ENCODE measurements at places on chromosomes 12 and 14.

DNA sequence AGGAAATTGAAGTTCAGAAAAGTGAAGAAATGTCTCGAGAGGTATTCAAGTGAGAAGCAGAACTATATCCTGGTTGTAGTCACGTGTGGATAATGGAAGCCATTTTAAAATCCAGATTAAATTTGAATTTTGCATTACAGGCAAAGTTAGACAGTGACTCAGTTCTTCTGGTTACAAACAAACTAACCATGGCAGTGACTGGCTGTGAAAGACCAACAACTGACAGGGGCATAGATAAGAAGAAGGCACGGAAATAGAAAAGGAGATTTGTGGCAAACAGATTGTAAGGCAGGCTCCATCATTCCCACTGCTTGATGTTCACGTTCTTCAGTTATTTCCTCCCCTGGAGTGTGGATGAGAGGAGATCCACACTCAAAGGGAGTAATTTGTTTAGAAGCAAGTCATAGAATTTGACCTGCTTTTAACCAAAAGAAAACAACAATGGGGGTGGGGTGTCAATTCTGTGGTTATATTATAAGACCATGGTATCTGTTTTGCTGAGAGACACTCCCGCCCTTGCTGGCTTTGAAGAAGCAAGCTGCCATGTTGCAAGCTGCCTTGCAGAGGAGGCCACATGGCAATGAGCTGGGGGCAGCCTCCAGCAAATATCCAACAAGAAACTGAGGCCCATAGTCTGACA, 795.3 kb downstream of the VRK1 start:
- no peak for DNase-seq

DNA sequence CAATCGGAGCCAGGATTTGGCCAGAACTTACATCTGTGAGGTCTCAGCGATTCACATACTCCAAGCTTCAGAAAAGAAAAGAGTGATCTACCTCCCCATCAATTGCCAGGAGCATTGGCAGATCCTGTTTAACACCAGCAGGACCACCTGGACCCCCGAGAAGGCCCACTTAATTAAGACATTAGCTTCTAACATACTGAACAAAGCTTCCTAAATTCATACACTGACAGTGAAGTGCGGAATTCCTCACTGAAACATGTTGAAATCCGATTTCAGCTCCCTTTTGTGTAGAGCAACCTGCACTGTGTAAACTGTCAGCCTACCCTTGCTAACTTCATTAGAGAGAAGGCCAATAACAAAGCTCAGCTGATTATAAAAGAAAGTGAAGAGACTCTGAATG, 274.0 kb downstream of the NOVA1 start:
- DNase-seq = no peak

DNA sequence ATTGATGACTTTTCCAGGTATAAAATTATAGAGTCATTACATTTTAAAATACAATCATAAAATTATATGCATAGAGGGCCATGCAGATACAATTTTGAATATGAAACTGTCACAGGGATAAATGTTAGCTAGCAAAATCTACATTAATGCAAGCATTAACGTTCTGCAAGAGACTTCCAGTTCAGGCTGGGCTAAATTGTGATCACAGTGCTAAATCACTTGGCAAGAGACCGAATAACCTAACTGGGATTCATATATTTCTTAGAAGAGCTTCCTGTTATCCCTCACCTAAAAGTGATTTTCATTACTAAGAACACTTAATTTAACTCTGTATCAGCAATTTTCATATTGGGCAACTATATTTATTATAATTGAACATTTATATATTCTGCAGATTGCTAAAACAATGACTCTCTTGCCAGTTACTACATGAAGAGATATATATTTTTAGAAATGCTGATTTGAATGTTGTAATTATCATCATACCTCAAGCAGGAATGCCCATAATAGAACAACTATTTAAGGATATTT, 83.2 kb downstream of the MGAT4C start:
- no peak for DNase-seq

- no peak for DNase-seq
Measured at GRCh38 chr12:128109636-128110035, 157.3 kb upstream of the TMEM132C start.

DNA sequence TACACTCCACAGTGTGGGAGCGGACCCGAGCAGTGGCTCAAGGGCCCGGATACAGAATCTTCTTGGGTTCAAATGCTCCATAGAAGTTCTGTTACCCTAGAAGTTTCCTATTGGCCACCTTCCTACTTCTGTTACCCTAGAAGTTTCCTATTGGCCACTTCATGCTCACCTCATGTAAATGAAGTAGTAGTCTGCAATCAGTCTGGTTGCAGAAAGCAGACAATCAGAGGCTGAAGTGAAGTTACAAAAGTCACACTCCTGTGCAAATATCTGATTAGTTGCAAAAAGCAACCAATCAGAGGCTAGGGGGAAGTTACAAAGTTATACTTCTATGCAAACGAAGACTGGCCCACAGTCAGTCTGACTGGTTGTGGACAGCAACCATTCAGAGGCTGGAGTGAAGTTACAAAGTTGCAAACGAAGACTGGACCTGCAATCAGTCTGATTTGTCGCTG, 77.8 kb upstream of the CPNE8 start:
- no peak for DNase-seq

GRCh38 chr12:117002051-117002817, 91.5 kb downstream of the FBXW8 start:
- DNase-seq = no peak

DNA sequence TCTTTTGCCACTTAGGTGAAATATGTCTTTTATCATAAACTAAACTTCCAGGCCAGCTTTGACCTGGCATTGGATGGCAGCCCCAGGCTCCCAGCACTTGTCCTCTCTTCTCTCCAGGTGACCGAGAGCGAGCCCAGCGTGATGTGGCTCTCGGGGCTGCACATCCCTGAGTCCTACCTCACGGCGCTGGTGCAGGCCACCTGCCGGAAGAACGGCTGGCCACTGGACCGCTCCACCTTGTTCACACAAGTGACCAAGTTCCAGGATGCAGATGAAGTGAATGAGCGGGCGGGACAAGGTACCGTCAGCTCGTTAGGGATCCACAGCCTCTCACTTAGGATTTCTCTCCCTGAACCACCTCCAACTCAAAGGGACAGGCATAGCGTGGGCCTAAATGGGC, 39.4 kb downstream of the CCDC92 start:
- DNase-seq = no peak

GRCh38 chr14:104676694-104677511, 12.5 kb upstream of the INF2 start:
- no peak for DNase-seq

- peak; percentile 12 for DNase-seq
Measured at GRCh38 chr14:26163761-26164160, 434.1 kb downstream of the NOVA1 start.

- DNase-seq = no peak
Measured at GRCh38 chr14:30257946-30258661, 300.9 kb upstream of the G2E3 start.

- no peak for DNase-seq
Measured at GRCh38 chr12:124637581-124637981, 70.2 kb upstream of the NCOR2 start.

DNA sequence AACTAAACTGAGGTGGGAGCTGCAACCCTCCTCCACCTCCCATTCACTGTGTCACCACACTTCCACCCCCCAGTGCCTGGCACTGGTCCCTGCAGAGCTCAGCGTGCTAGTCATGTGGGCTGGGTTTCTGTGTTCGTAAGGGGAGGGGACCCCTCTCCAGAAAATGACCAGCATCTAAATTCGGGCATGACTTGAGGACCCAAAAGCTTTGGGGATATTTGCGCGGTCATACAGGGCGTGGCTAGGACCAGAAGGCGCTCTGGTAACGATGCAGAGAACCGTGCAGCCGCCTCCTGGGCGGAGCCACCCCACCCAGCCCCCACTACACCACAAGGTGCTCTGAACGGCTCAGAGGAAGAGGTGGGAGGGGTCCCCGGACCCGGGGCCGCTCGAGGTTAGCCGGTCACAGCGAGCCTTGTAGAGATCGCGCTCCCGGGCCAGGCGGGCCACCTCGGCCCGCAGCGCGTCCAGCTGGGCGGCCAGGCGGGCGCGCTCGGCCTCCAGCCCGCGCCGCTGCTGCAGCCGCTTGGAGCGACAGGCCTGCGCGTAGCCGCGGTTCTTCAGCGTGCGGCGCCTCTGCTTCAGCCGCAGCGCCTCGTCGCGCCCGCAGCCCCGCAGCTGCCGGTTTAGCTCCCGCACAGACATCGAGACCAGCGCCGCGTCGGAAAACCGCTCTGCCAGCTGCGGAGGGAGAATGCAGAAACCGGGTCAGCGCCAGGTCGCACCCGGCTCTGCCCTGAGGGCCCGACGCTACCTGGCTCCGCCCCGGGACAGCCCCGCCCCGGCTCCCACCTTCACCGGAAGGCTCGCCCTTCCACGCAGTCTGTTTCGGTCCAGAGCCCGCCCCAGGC, 9.8 kb downstream of the CPNE6 start:
- DNase-seq = no peak

DNA sequence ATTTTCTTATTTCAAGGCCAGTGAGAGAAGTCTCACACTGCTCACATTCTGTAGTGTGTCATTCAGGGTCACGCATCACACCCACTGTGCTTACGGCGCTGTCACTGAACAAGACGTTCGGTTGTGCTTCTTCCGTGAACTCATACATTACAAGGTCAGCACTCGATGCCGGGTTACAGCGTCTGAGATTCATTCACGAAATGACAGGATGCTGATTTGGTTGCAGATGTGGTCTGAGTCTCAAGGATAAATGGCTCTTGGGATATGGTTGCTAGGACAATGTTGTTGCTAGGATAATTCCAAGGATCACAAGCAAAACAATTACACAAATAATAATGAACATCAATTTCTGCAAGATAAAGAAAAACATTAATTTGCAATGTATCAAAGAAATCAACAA, 47.4 kb downstream of the STX2 start:
- no peak for DNase-seq

- no peak for DNase-seq
Measured at GRCh38 chr12:27361372-27361771, 28.7 kb downstream of the BMAL2 start.

DNA sequence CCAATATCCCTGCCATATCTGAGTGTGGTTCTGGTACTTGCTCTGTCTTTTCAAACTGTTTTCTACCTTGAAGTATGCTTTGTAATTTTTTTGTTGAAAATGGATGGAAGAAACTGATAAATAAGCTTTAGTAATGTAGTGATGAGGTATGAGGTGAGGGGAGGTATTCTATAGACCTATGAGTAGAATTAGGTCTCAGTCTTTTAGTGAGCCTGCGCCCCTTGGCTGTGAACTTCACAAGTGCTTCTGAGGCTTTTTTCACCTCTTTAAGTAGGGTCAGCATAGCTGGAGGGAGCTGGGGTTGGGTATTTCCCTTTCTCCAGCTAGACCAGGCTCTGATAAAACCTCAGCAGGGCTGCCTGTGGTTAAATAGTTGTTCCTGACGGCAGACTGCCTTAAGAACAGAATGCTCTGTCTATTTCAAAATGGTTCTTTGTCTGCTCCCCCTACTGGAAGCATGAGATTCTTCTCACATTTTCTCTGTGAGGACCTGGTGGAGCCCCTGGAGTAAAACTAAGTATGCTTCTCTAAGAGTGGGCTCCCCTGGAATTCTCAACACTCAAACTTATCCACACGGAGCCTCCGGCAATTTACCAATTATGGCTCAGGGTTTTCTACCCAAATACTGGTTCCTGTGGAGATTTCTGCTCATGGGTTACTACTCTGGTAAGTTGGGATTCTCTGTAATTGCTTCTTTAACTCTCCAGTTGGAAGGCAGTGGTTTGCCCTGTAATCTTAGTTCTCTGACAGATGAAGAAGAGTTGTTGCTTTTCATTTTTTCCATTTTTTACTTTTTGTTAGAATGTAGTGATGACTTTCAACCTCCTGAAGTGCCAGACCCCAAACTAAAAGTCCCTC, 13.1 kb downstream of the KRT5 start:
- DNase-seq = peak; percentile 5

DNA sequence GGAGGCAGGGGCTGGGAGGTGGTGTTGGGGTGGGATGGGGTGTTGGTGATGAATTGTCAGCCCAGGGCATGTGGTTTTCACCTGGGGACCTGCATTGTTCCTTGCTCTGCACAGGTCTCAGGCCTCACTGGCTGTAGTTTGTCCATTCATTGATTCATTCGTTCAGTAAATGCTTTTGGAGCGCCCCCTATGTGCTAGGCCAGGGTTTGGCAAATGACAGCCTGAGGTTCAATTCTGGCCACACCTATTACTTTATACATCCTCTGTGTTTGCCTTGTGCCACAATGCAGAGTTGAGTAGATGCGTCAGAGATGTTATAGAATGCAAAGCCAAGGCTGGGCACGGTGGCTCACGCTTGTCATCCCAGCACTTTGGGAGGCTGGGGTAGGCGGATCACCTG, 4.7 kb downstream of the ADCK1 start:
- no peak for DNase-seq

DNA sequence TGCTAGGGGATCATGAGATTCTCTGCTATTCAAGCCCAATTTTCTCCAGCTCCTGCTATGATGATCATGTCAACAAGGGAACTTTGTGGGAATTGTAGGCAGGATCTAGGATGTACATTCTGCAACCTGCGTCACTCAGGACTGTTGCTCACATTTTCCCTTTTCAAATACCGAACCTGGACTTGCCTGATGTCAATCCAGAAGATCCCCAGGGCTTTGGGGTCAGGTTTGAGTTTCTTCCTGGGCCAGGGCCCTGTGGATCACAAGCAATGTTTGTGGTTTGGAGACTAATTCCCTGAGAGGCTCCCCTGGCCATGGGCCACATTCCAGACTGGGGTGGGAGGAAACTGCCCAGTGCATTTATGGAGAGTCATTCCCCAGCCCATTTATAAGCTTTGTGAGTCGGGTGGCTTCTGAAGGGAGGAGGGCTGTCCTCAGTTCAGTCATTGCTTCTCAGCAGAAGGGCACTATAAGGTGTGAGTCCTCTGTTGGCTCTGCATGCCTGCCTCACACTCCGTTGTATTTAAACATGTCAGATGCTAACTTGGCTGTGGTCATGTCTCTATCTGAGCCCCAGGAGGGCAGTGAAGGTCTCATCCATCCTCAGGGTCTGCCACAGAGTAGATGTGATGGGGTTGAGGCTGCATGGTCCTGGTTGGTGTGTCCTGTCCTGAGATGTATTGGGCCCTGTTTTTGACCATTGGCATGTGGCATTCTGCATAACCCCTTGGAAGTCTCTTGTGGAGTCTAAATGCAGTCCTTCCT, 6.5 kb downstream of the KRT86 start:
- no peak for DNase-seq

All from NCI-H1417 treated with DMSO at 0.1 percent for 48 hours (cell line).